Stimulated activated CD4-positive, alpha-beta T cell treated with anti-CD3 and anti-CD28 coated beads, Interleukin-2, amount 100 ng/mL, for 4 hours (primary cell): ENCODE measurements at places on chromosomes 5 and 9.
A peak's percentile ranks its signal among the peaks of the same experiment; 100 is the strongest.

- DNase-seq: no peak
Measured at GRCh38 chr5:176955895-176956294, 50.7 kb downstream of the UIMC1 start.

DNA sequence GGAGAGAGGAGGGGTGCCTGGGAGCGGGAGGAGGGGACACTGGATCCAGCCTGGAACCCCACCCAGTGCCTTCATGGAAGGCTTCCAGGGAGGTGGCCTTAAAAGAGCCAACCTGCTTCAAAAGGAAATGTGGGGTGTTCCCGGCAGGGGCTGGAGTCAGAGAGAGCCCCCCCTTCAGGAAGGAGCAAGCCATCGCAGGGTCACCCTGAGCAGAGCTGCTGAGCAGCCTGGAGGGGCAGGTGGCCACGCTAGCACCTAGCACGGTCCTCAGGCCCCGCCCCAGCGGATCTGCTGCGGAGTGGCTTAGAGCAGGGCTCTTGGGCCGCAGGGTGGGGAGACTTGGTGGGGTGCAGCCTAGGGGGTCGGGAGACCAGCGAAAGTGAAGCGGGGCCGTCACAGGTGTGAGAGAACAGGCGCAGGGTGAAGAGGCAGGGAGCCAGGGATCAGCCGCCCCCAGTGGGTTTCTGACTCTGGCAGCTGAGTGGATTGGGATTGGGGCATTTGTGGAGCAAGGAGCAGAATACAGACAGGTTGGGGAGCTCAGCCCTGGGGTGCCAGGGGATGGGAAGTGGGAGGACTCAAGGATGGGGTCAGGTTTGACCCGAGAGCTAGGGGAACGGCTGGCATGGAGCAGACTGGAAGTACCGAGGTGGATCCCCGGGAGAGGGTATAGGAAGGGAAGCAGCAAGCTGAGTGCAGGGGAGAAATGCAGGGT lies 1.5 kb downstream of the LCN2 start:
- DNase-seq: no peak

DNA sequence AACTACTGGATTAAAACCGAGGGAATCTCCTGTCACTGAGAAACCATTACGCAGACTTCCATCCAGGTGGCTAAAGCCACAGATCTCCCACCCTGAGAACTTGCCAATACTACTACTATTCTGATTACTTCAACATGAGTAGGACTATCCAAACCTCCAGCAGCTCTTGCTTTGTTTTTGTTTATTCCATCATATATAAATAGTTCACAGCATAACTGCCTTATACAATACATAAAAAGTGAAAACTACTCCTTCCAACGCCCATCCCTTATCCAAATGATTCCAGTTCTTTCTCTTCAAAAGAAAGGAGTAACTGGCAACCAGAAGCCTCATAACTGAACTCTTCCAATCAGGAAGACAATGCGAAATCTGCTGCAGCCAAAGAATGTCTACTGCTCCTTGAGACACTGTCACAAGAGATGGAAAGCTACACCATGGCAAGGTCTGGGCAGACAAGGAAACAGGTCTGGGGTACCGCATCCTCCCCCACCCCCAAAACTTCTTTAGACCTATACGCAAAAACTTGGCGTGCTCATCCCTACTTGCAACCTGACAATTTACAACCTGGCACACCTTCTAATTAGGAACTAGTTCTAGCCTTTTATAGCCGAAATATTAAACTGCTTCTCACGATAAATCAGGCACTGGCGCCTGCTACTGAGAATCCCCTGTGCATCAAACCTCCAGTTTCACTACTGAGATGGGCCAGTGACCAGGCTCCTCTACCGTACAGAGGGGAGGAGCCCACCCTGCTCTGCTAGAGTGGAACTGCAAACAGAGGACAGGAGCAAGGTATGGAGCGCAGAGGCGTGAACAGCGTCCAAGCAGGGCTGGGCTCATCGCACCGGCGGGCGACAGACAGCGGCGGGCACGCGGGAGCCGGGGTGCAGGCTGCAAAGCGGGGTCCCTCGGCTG lies 986 bp downstream of the PLPP1 start:
- no peak for DNase-seq

- peak; percentile 5 for DNase-seq
Measured at GRCh38 chr9:105245029-105245890, 809 bp downstream of the SLC44A1 start.
